Heart right ventricle (tissue), 16 donors: ENCODE measurements at places on chromosomes 13 and 19. TPM values are rescaled to one million over a fixed set of nuclear protein-coding genes. Genes with fewer than 3 reads are reported as not detected.
A peak's percentile ranks its signal among the peaks of the same experiment; 100 is the strongest.

DNA sequence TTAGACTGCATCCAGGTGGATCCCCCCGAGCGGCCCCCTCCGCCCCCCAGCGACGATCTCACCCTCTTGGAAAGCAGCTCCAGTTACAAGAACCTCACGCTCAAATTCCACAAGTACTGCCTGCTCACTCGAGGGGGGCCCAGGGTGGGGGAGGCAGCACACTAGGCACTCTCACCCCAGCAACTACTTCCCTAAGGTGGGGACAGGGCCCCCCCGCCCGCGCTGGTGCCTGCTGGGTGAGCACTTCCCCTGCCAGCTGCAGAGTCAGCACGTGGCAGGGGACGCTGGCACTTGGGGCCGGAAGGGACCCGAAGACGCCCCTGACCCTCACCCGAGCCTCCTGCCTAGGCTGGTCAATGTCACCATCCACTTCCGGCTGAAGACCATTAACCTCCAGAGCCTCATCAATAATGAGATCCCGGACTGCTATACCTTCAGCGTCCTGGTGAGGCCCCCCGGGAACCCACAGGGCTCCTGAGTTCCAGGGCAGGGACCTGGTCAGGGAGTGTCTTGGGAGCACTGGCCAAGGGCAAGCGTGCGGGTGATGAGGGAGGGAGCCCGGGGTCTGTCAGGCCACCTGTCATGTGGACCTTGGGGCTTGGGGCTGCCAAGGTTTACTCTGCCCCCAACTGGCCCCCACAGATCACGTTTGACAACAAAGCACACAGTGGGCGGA lies 5.2 kb downstream of the MCOLN1 start:
- H3K4me3 ChIP-seq: no peak overlapping the region
- H3K36me3 ChIP-seq: no peaks in the 10 kb centered on the region
- no peak overlapping the region for H3K27ac ChIP-seq
- peaks cover 13% of the 10 kb centered on the region for H3K4me1 ChIP-seq
- H3K27me3 ChIP-seq: no peaks in the 10 kb centered on the region
- no peak for DNase-seq

- no peak overlapping the region for H3K27ac ChIP-seq
- no peak for DNase-seq
- H3K36me3 ChIP-seq: no peaks in the 10 kb centered on the region
- H3K4me3 ChIP-seq: no peak overlapping the region
- peaks cover 8% of the 10 kb centered on the region for H3K4me1 ChIP-seq
These were observed 3.3 kb upstream of the CLPP start for GRCh38 chr19:6358003-6358402.

ZNF208 gene
- total RNA-seq: 19.7 TPM

HSPB6 gene
- total RNA-seq: 448 TPM

ARRDC5 gene
- total RNA-seq: not detected

DNA sequence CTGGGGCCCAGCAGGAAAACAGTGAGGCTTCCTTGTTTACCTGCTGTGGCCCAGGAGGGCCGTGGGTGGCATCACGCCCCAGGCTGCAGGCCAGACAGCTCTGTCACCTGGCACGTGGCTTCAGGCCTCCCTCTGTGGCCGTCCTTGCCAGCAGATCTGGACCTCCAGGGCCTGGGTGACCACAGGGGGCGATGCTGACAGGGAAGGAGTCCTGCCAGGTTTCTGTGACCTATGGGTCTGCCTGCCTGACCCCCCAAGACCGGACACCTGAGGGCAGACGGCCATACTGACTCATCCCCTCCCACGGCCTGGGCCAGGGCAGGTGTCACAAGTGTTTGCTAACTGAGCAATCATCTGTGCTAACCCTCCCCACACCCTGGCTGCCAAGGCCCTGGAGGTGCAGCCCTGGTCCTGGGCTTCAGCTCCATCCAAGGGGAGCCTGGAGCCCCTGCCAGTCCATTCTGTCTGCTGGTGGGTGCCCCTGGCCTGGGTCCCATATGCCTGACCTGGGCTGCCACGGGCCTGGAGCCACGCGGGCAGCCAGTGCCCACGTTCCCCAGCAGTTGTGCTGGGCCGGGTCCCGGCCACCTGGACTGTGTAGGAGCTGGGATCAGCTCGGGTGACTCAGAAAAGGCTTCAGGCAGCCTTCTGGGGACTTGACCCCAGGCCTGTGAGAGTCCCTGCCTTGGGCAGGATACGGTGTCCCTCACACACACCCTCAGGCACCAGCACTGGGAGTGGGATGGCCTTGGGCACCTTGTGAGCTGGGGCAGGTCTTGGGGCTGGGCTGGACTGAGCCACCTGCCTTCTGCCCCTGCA lies 3.7 kb downstream of the CDC34 start:
- peaks cover 10% of the 10 kb centered on the region for H3K36me3 ChIP-seq
- no peak overlapping the region for H3K4me3 ChIP-seq
- no peak for DNase-seq
- H3K27ac ChIP-seq: peak overlapping the region; percentile 40
- peaks cover 56% of the 10 kb centered on the region for H3K4me1 ChIP-seq

- H3K27ac ChIP-seq: peak overlapping the region; percentile 91
- H3K27me3 ChIP-seq: no peaks in the 10 kb centered on the region
- H3K4me1 ChIP-seq: peaks cover 13% of the 10 kb centered on the region
- peak; percentile 44 for DNase-seq
These were observed 1.3 kb downstream of the MAN2B1 start for GRCh38 chr19:12665281-12665573.

DIRAS1 gene
- 201 TPM for total RNA-seq

DCLK1 gene
- 10.8 TPM for total RNA-seq

DNA sequence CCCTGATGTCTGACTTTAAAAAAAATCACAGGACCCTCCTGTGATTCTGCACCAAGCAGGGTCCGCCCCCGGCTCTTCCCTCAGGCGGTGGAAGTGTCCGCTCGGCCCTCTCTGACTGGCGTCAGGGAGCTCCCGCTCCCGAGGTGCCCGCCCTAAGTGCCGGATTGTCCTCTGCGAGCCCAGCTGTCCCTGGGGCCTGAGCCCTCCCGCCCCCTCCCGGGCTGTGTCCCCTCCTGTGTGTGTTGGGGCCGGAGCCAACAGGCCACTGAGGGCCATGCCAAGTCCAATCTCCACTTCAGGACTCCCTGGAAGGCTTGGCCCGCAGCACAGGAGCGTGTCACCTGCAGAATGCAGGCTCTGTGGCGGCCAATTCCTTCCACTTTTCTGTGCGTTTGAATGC lies 25.4 kb downstream of the MAP2K2 start:
- H3K36me3 ChIP-seq: peaks cover 4% of the 10 kb centered on the region
- H3K4me3 ChIP-seq: no peak overlapping the region
- peak overlapping the region; percentile 60 for H3K27ac ChIP-seq

ZNF285 gene
- total RNA-seq: 3.3 TPM

DNA sequence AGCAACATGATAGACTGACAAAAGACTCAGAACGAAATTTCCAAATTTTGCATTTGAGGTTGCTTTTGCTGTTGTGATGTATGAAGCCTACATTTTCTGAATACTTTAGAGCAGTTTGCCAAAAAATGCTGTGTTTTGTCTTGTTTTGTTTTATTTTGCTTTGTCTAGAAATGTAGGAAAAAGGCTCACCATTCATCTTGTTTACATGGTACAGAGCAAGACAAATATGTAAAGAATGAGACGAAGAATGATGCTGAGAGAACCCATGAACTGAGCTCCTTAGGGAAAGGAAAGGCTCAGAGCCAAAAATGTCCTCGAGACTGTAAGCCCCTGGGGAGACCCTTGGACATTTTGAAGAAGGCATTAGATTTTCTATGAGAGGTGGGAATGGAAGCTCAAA lies 6.8 kb upstream of the SPART start:
- H3K4me3 ChIP-seq: no peak overlapping the region
- no peaks in the 10 kb centered on the region for H3K4me1 ChIP-seq
- no peaks in the 10 kb centered on the region for H3K27me3 ChIP-seq
- no peaks in the 10 kb centered on the region for H3K36me3 ChIP-seq
- H3K27ac ChIP-seq: no peak overlapping the region

- H3K27me3 ChIP-seq: no peaks in the 10 kb centered on the region
- no peak for DNase-seq
- no peaks in the 10 kb centered on the region for H3K4me1 ChIP-seq
These were observed 126.6 kb upstream of the UFM1 start for GRCh38 chr13:38223089-38223488.
